ENCODE measurements at places on chromosomes 2 and 18.
A peak's percentile ranks its signal among the peaks of the same experiment; 100 is the strongest.

DNA sequence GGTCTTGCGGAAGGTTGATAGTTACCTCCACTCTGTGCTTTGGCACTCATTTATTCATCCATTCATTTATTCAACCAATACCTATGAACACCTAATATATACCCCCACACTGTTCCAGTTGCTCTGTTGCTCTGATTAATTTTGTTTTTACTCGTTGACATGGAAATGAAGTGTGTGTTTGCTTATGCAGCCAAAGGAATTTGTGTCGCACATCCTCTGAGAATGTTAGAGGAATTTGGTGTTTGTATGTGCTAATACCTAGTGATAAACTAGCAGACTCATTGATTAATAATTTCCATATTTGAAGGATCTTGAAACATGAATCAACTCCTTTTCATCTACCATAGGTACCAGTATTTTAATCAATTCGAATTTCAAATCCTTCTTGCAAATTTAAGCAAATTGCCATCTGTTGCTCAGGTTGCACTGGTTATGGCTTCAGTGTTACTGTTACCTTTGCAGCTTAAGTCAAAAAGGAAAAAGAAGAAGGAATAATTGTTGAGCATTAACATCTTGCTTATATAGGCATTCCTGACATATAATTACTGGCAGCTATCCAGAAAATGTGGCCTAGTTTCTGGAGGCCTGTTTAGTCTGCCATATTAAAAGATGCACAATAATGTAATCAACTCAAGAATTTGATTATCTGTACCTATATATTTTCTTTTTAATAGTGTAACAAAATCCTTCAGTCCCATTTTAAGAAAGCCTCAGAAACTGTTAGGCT, 25.7 kb upstream of the CRIM1 start:
- DNase-seq: no peak

DNA sequence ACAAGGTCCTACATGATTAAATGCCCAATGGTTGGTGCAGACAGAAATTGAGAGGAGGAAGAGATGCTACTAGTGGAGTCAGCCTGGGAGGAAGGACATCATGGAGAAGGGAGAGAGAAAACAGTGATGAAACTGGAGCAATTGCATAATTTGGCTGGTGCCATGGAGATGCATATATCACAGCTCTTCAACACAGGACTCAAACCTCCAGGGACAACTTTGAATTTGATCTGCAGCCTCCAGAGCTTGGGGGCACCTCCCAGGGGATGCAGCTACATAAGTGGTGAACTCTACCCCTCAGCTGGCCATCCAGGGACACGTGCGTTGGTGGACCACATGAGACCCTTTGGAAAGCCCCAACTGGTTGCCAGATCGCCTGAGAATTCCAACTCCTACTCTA, 80.4 kb downstream of the CTAGE1 start:
- no peak for DNase-seq

GRCh38 chr18:13061630-13062189, 70.5 kb downstream of the CEP192 start:
- no peak for DNase-seq

DNA sequence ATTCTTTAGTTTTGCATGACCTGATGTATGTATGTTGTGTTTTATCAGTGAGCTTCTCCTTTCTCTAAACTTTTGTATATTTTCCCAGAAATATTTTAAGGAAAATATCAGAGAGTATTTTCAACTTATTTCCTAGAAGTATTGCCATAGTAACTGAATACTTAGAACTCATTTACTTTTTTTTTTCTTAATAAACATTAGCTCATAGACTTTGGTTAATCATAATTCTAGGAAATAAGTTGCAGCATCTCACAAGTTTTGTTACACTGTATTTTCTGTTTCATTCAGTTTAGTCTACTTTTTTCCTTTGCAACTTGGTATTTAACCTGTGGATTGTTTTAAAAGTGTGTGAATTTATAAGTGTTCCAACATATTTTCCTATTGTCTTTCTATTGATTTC, 27.5 kb downstream of the SMCHD1 start:
- DNase-seq: no peak

- no peak for DNase-seq
Observed at GRCh38 chr18:10142496-10143160, 228.8 kb downstream of the VAPA start.

- DNase-seq: no peak
Observed at GRCh38 chr18:71075147-71075546, 786.3 kb downstream of the SOCS6 start.

GRCh38 chr2:25368660-25369059, 26.9 kb upstream of the DNMT3A start:
- peak; percentile 13 for DNase-seq

DNA sequence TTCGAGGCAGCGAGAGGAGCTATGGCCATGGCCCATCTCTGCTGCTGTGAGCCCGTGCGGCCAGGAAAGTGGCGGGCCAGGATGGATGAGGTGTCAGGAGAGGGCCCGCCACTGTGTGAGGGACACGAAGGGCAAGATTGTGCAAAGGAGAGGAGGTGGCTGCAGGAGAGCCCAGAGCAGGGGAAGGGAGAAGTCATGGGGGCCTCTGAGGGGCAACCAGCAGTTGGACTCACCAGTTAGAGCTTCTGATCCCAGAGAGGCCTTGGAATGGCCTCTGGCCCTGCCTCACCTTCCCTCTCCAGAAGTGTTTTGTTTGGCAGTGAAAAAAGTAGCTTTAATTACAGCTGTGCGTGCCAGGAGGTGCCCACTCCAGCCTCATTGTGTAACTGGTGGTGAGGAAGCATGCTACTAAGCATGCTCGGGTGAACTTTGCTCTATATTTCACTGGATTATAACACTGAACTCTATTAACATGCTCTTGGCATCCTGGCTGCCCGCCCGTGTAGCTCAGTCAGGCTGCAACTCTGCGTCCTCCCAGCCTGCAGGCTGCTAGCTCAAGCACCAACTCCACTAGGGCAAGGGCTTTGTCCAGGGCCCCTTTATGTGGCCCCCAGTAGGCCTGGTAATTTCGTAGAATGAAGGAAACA, 34.2 kb downstream of the IMPA2 start:
- peak; percentile 73 for DNase-seq

DNA sequence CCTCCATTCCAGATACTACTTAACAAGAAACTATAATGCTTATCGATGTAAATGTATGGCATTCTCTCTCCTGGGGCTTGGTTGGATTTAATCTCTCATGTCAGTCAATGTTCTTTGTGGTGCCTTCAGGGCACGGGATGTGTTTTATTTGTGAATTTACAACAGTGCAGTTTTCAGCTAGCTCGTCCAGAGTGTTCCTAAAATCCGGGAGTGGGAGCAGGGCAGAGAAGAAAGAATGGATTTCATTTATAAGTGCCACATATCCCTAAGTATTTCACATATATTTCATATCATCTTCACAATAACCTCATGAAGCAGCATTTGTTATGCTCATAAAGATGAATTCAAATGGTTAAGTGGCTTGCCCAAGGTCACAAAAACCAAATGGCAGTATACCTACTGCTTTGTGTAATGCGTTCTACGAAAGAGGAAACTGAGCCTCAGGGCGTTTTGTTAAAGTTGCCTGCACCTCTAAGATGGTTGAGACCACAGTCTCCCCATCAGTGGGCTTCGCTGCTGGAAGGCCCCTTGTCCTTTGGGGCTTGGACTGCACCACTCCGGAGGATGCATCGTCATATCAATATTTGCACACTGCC, 134.7 kb upstream of the MGAT5 start:
- DNase-seq: no peak

DNA sequence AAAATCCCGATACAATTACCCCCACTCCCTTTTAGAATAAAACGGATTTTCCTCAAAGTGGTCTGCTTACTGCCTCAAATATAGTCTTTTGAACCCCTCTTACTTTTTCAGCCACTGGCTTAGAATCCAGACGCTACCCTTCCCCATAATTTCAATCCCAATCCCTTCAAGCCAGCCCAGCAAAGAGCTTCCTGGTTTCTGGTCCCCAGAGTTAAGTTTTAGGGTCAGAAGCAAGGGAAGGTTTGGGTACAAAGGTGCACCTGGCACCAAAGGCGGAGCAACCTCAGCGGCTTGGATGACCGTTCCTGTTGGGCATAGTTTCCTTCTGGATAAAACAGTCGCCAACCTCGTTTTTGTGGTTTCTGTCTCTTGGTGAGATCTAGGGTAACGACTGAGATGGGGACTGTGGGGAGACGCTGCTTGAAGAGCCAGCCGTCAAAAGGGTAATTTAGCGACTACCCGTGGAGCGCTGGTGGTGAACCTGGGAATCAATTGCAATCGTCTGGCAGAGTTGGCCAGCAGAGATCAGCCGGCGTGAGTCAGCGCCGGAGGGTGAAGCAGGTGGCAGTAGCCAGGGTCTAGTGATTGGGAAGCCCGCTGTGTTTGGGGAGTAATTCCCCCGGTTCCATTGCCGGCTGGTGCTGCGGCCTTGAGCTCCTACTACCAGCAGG, 1.6 kb downstream of the FEV start:
- no peak for DNase-seq

- no peak for DNase-seq
Observed at GRCh38 chr2:195509551-195509950, 147.5 kb upstream of the SLC39A10 start.

DNA sequence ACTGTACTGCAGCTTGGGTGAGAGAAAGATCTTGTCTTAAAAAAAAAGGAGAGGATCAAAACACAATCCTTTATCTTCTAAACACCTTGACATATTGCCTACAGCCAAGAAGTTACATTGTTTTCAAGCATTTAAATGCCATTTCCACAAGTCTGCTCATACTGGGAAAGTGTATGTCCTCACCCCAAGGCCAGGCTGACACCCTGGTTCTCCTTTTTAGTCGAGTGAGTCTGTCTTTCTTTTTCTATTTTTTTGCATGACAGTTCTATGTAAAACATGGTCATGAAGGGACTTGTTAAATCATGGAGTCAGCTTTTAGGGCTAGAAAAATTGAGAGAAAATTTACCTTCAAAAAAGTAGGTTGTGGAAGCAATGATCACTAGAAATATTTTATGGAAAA, 233.3 kb downstream of the FAM210A start:
- DNase-seq: no peak

- peak; percentile 51 for DNase-seq
Observed at GRCh38 chr2:44324971-44325426, 36.3 kb downstream of the PREPL start.

GRCh38 chr2:201831469-201831868, 25.1 kb downstream of the CDK15 start:
- peak; percentile 61 for DNase-seq

DNA sequence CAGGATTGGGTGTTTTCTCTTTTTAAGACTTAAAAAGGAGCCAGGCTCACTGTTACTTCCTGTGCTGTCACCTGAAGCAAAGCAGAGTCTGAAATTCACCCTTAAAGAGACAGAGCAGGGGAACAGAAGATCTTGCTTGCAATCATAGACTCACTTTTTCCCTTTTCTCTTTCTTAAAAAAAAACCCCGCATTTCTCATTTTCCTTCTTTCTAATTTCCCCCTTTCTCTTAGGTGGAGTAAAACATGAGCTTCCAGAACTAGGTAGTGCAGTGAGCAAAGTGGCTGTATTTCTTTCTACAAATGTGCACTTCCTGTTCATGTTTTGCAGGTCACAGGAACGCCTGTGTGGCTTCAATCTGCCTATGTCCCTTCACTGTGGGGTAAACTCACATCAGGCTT, 381.2 kb downstream of the LPIN1 start:
- no peak for DNase-seq

GRCh38 chr18:58398648-58399398, 230.1 kb downstream of the ALPK2 start:
- no peak for DNase-seq

DNA sequence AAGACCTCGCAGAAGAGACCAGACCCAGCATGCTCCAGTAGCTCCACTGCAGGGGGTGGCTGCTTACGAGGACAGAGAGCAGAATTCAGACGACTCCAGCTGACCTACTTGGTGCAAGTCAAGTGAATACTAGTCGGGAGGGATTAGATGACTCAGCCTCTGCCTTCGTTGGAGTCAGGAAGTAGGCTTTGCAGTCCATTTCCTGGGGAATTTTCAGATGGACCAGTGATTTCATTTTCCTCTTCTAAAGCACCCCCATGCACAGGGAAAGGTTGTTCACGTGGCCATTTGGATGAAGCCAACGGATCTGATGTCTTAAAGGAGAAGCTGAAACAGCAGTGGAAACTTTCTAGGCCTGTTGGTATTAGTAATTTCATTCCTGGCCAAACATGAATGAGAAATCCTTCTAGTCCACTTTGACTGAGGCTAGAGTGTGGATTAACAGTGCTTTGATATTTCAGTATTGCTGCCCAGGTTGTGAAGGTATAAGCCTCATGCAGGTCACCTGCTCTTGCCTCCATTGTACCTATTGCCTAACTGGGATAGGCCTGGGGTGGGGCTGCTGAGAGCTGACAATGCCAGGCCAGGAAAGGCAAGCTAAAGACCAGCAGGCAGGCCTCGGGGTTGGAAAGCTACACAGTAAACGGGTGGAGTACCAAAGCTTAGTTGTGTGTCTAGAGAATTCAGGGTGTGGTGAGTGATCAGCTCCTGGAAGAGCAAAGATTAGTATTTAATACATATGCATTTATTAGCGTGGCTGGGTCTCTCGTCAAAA, 117.6 kb upstream of the FOSL2 start:
- peak; percentile 88 for DNase-seq

- no peak for DNase-seq
Observed at GRCh38 chr2:158633261-158633660, 161.9 kb upstream of the DAPL1 start.

GRCh38 chr2:29080886-29081743, 6.8 kb upstream of the PCARE start:
- DNase-seq: peak; percentile 26

- no peak for DNase-seq
Observed at GRCh38 chr2:226712941-226713340, 86.7 kb downstream of the IRS1 start.

- DNase-seq: no peak
Observed at GRCh38 chr2:167675906-167676305, 571.5 kb downstream of the STK39 start.

- DNase-seq: no peak
Observed at GRCh38 chr2:21585881-21586280, 462.1 kb downstream of the TDRD15 start.

GRCh38 chr2:147442816-147443215, 402.0 kb upstream of the ACVR2A start:
- no peak for DNase-seq

- DNase-seq: no peak
Observed at GRCh38 chr2:196500686-196501431, 138.7 kb upstream of the CCDC150 start.

GRCh38 chr2:134207589-134208209, 46.2 kb upstream of the MGAT5 start:
- no peak for DNase-seq

- no peak for DNase-seq
Observed at GRCh38 chr2:28986429-28986828, 5.3 kb downstream of the TOGARAM2 start.

Data from stromal cell of bone marrow (primary cell).